Regular cardiac myocyte (primary cell): ENCODE measurements at places on chromosomes 1 and 21. TPM values are rescaled to one million over a fixed set of nuclear protein-coding genes. Genes with fewer than 3 reads are reported as not detected.

Gene TP73
- total RNA-seq, result not detected in 2 replicates

Gene TRNP1
- 12.1 and 17.4 TPM in 2 replicates for total RNA-seq

Gene BSND
- total RNA-seq, result not detected in 2 replicates

Gene OR2T29
- total RNA-seq, result not detected in 2 replicates

Gene CD247
- total RNA-seq, result under 0.01 and 0.28 TPM in 2 replicates

Gene MTARC1
- total RNA-seq, result 1.2 and 4.8 TPM in 2 replicates
